Stimulated activated CD8-positive, alpha-beta memory T cell treated with anti-CD3 and anti-CD28 coated beads, Interleukin-2, amount 100 ng/mL, for 1 hour (primary cell): ENCODE measurements at places on chromosomes 6 and 20.

GRCh38 chr20:52340036-52340634 is 148.6 kb upstream of the ZFP64 start:
- DNase-seq = no peak

DNA sequence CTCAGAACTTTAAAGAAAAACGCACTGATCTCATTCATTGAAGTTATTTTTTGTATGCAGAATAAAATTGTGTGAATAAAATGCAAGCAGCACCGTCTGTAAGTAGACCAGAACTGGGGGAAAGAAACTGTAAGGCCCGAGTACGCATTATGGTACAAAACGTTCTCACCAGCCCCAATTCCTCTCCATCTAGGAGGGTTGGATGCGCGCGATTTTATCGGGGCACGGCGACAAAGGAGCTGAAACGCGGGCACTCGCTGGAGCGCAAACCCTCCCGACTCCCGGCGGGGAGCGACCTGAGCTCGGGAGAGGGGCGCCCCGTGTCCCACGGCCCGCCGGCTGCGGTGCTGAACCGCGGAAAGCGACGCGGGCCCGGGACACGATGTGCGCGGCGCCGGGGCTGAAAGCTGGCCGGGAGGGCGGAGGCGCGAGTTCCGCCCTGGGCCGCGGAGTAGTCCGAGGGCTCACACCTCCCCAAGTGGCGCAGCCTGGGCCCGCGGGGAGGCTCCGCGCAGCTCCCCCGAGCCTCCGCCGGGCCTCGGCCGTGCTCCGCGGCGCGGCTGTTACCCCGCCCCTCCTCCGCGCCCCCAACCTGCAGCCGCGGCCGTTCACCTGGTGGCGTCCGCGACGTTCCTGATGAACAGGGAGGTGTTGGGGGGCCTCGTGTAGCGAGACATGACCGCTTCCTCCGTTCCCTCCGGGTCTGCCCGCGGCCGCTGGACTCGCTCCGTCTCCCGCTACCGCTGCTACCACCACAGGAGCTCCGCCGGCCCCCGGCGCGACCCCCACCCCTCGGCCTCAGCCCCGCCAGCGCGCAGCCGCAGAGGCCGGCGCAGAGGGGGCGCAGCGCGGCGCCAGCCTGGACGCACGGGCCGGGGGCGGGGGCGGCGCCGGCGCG is at the start of gene SRSF12:
Gene SRSF12, minus strand, starts transcription at position 861 of the 898 bp plus-strand sequence. Its CDS starts 184 bp downstream, at position 677.
- peak; percentile 4 for DNase-seq

DNA sequence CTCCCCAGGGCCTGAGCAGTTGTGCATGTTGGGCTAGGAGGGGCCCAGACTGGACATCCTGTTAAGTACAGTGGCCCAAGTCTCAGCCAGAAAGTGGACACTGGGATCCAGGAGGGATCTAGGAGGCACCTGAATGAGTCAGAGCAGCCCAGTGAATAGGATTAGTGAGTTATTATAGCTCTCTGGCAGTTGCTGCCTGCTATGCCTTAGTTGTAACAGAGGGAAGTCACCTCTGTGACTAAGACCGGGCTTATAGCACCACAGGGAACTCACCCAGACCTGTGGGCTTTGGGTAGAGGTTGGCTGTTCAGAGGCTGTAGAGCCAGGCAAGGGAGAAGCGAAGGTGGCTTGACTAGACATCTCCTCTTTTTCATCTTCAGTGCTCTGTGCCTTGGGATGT is 39.0 kb upstream of the AAR2 start:
- no peak for DNase-seq

DNA sequence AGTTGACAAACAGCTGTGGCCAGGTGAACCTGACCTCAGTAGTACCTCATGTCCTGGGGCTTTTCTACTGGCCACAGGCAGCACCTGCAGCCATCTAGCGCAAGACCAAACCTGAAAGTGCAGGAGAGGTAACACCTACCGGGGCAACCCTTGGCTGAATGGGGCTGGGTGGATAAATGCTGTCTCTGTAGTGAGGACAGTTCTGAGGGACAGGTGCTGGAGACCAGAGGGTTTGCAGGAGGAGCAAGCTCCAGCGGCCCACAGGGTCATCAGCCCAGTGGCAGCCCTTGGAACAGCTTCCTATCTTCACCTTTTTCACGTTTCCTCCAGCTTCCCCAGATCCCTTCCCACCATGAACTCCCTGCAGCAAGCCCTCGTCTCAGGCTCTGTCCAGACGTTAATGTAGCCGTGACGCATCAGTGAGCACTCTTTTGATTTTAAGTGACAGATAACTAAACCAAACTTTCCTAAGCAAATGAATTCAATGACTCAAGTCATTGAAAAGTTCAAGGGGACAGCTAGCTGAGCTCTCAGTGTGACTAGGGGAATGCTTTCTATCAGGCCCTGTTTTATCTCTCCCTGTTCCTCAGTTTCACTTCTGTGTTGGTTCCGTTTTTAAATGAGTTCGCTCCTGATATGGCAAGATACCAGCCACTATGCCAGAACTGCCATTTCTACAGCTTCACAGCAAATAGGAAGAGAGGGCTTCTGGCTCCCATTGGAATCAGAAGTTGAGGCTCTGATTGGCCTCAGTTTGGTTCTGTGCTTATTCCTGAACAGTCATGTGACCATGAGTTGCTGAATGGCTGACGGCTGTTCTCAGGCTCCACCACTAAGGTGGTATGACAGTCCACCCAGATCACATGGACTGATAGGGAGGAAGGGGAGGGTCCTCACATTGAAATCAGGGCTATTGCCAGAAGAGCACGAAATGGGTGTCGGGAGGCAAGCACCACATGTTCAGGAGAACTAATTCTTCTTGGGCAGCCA is 12.1 kb upstream of the PFDN4 start:
- DNase-seq = no peak
